Endodermal cell (in vitro differentiated cells): ENCODE measurements at places on chromosomes 4 and X.
A peak's percentile ranks its signal among the peaks of the same experiment; 100 is the strongest.

DNA sequence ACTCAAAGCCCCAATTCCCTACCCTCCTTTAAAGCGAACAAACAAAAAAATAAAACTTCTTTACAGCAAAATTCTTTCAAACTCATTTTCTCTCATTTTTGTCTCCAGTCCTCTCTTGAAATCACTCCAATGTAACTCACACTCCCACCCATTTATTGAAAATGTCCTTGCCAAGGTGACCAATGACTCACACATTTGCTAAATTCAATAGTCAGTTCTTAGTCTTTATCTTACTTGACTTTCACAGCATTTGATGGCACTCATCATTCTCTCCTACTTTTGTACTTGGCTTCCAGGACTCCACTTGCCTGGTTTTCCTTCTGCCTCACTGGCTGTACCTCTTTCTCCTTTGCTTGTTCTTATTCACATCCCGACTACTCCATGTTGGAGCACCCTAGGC, 19.9 kb downstream of the CC2D2A start:
- no peaks in the 10 kb centered on the region for H3K36me3 ChIP-seq
- no peak overlapping the region for H3K27ac ChIP-seq
- no peaks in the 10 kb centered on the region for H3K27me3 ChIP-seq
- no peaks in the 10 kb centered on the region for H3K4me1 ChIP-seq
- no peak overlapping the region for H3K4me3 ChIP-seq

GRCh38 chrX:46561824-46562657, 11.5 kb upstream of the CHST7 start:
- no peak overlapping the region for H3K4me3 ChIP-seq
- no peaks in the 10 kb centered on the region for H3K4me1 ChIP-seq
- no peak for DNase-seq
- H3K27me3 ChIP-seq: no peaks in the 10 kb centered on the region
- H3K36me3 ChIP-seq: no peaks in the 10 kb centered on the region

GRCh38 chr4:124686279-124686678, 26.3 kb downstream of the ANKRD50 start:
- peaks cover 9% of the 10 kb centered on the region for H3K4me1 ChIP-seq
- DNase-seq: peak; percentile 81
- peaks cover 41% of the 10 kb centered on the region for H3K36me3 ChIP-seq
- H3K27ac ChIP-seq: peak overlapping the region; percentile 55
- H3K27me3 ChIP-seq: no peaks in the 10 kb centered on the region

GRCh38 chrX:27242581-27242980, 220.6 kb downstream of the PPP4R3C start:
- no peaks in the 10 kb centered on the region for H3K4me1 ChIP-seq
- H3K36me3 ChIP-seq: no peaks in the 10 kb centered on the region
- H3K27ac ChIP-seq: no peak overlapping the region
- no peak for DNase-seq
- H3K27me3 ChIP-seq: no peaks in the 10 kb centered on the region
- no peak overlapping the region for H3K4me3 ChIP-seq

DNA sequence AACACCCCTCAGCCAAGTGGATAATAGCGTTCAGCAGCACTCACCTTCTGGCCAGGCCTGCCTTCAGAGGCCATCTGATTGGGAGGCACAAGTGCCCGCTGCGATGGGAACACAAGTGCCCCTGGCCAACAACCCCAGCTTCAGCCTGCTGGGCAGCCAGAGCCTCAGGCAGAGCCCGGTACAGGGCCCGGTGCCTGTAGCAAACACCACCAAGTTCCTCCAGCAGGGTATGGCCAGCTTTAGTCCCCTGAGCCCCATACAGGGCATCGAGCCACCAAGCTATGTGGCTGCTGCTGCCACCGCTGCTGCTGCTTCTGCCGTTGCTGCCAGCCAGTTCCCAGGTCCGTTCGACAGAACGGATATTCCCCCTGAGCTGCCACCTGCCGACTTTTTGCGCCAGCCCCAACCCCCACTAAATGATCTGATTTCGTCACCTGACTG, 55.9 kb upstream of the MTM1 start:
- H3K4me3 ChIP-seq: no peak overlapping the region
- no peaks in the 10 kb centered on the region for H3K27me3 ChIP-seq
- H3K27ac ChIP-seq: no peak overlapping the region
- H3K36me3 ChIP-seq: no peaks in the 10 kb centered on the region
- no peaks in the 10 kb centered on the region for H3K4me1 ChIP-seq
